ENCODE measurements at places on chromosomes 1 and 21.

DNA sequence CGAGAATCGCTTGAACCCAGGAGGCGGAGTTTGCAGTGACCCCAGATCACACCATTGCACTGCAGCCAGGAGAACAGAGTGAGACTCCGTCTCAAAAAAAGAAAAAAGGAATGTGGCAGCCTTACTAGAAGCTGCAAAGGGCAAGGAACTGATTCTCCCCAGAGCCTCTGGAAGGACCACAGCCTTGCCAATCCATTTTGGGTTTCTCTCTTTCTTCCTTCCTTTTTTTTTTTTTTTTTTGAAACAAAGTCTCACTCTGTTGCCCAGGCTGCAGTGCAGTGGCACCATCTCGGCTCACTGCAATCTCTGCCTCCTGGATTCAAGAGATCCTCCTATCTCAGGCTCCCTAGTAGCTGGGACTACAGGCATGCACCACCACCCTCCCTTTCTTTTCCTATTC, 9.9 kb upstream of the IFNGR2 start:
- DNase-seq: no peak

- no peak for DNase-seq
Measured at GRCh38 chr1:85581802-85582686, 1.5 kb downstream of the CCN1 start.

GRCh38 chr1:43976890-43977289, 2.1 kb upstream of the B4GALT2 start:
- no peak for DNase-seq

DNA sequence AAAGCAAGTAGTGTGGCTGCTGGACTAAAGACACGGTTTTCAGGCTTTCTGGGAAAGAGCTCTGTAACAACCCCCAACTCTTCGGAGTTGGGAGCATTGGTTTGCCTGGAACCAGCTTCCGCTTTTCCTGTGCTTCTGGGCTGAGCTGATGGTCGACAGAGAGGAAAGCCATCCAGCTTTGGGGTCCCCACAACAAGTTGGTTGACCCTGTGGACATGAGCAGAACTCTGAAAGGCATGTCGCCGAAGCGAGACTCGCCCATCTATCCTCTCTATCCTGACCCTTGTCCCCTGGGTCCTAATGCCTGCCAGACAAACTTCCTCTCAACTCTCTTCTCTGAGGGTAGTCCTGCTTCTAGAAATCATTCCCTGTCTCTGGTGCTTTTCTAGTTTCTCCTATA, 31.9 kb upstream of the FCGR2A start:
- no peak for DNase-seq

DNA sequence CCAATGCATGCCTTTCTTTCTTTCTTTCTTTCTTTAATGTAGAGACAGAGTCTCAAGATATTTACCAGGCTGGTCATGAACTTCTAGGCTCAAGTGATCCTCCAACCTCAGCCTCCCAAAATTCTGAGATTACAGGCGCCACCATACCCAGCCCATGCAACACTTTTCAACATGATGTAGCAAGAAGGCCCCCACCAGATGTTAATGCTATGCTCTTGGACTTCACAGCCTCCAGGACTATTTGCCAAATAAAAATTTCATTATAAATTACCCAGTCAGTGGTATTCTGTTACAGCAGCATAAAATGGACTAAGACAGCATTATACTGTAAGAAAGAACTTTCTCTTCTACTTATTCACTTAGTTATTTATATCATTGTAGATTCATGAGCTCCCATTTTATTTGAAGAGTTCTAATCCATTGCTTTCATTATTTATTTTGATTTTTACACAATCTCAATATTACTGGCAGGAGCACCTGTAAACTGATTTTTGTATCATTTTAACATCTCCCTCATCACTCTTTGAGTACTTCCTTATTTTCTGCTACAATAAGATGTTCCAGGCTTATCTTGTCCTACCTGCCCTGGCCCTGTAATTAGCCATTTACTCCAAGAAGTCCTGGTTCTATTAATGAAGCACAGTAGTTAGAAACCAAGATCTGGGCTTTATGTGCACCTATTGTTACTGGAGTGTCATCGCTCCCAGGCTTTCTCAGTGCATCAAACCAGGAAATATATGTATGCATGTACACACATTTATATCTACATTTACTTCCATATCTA, 4.8 kb upstream of the RCSD1 start:
- DNase-seq: no peak

DNA sequence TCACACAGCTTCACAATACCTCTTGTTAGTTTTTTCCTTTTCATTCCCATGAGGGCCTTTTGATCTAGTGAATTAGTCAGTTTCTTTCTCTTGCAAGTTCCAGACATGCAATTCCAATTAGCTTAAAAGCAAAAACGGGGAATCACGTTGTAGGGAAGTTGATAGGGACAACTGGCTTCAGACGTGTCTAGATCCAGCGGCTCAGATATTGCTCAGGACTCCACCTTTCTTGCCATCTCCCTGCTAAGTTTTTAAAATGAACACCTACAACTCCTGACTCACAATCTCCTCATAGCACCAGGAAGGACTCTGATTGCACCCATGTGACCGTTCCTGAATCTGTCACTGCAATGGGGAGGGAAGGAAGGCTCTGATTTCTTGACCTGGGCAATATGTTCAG, 63.8 kb upstream of the ARHGAP29 start:
- DNase-seq: no peak

Measured in stimulated activated CD8-positive, alpha-beta memory T cell treated with anti-CD3 and anti-CD28 coated beads, Interleukin-7, amount 100 ng/mL, for 1 hour (primary cell).